Hepatocyte (in vitro differentiated cells): ENCODE measurements at places on chromosomes 4 and X.

DNA sequence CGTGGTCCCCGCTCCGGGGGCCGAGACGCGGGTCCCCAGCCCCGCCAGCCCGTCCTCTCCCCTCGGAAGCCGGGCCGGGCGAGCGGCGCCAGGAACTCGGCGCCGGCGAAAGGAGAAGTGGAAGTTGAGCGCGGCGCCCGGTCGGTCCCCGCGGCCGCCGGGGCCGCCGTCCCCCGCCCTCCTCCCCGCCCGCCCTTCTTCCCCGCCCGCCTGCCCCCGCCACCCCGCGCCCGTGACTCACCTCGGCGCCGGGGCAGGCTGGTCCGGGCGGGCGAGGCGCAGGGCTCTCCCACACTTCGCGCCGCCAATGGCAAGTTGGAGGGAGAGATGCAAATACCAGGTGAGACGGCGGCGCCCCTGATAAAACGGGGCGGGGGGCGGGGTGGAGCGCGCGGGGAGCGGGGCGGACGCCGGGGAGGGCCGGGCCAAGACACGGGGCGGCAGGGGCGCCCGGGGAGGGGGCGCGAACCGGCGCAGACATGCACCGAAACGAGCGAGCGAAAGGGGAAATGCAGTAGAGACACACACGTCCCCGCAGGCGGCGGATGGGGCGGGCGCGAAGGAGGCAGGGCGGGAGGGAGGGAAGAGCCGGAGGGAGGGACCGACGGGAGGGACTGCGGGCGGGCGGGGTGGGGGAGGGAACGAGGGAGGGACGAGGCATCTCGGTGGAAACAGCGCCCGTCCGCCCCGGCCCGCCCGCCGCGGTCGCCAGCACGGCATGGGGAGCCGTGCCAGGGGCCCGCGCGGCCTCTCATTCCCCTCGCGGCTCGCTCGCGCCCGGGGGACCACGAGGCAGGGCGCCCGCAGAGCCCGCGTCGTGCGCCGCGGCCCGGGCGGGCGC is at the start of gene ELF4:
TSS of gene ELF4 (minus strand) at position 119 of the 841 bp plus-strand sequence. CDS start 29,167 bp downstream, outside the sequence.
- peak; percentile 77 for DNase-seq

GRCh38 chr4:10783351-10783750 is 98.8 kb upstream of the CLNK start:
- peak; percentile 40 for DNase-seq

- no peak for DNase-seq
Measured at GRCh38 chr4:136097676-136098075, 1434.6 kb downstream of the PCDH18 start.

- no peak for DNase-seq
Measured at GRCh38 chr4:6298035-6298434, 28.4 kb downstream of the WFS1 start.

DNA sequence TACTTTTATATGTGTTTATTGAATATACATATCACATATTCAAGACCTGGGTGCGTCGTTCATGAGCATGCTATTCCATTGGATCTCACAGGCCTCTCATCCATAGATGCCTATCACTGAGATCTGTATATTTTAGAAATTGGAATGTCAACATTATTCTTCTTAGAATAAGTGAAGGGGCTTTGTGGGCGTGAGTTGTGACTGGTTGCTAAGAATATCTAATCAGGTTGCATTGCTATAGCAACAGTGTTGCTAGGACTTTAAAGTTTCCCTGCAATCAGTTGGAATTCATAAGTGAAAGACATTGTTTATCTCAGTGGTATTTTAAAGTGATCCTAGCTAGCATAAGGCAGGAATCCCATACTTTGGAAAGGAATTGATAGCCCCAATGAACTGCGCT is 36.7 kb upstream of the ANK2 start:
- peak; percentile 8 for DNase-seq

DNA sequence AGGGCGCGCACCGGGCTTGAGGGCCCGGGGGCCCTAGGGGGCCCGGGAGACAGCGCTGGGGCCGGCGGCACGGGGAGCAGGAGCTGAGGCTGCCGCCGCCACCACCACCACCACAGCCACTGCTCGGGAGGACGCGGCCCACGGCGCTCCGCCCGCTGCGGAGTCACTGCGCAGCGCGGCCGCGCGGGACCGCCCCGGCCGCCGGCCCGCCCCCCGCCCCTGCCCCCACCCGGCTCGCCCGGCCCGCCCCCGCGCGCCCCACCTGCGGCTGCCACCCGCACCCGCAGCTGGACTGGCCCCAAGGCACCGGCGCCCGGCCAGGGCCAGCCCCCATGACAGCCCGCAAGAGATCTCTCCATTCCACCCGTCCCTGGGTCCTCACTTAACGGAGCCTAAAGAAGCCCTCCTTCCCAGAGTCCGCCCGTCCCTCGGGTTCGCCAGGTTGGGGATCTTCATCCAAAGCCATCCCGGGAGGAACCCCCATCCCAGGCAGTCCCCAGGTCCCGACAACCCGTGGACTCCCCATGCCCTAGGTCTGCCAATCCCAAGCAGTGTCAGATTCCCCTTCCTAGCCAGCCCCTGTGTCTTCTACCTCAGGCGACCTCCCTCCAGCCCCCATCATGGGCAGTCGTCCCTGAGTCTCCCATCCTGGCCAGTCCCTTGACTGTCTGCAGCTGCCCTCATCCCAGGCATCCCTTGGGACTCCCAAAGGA is 40.0 kb upstream of the IQSEC2 start:
- peak; percentile 26 for DNase-seq

DNA sequence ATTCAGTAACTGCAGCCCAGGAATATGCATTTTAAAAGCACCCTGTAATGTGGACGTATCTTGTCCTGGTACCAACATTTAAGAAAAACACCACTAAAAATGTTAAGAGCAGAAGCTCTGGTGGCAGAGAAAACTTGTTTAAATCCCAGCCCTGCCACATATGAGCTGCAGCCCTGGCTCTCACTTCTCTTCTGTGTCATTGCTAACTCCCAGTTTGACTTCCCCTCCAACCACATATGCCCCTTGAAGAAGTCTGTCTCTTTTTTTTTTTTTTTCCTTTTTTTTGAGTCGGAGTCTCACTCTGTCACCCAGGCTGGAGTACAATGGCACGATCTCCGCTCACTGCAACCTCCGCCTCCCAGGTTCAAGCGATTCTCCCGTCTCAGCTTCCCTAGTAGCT is 14.8 kb downstream of the LHFPL1 start:
- no peak for DNase-seq

- DNase-seq, result no peak
Measured at GRCh38 chrX:153524234-153524633, 6.8 kb downstream of the ATP2B3 start.

- peak; percentile 98 for DNase-seq
Measured at GRCh38 chr4:47914220-47914925, at the start of gene NFXL1. Gene NFXL1 (minus strand): TSS chr4:47914583. CDS start chr4:47914203, 380 bp downstream.

DNA sequence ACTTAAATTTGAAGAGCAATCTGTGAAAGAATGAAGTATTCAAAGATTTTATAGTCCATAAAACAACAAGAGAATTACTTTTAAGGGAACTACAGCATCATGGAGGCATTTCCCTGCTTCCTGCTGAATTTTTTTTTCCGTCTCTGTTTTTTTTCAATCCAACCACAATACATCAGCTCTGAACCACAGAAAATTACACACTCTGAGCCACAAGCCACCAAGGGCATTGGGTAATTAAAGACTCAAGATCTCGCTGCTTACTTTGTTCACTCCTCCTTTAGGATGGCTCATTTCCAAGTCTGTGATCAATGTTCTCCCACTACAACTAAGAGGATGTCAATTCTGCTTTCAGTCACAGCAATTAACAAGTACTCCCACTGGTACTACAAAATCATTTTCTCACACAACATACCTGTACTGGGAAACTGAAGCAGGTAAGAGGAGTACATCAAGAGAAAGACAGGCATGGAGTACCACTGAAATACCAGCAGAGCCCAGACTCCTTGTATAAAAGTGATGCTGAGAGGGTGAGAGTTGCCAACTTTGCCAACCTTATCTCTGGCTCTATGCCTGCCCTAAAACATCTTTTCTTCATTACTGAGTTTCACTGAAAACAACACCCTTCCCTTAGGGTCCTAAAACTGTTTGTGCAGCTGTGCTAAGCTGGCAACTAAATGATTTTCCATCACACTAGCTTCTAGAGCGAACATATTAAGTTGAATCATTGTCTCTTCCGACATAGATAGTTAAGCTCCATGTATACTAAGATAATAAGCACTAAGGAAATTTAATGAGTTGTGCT is 105.8 kb upstream of the MAGEB18 start:
- no peak for DNase-seq

GRCh38 chrX:129804806-129805205 is 25.1 kb downstream of the SASH3 start:
- no peak for DNase-seq

DNA sequence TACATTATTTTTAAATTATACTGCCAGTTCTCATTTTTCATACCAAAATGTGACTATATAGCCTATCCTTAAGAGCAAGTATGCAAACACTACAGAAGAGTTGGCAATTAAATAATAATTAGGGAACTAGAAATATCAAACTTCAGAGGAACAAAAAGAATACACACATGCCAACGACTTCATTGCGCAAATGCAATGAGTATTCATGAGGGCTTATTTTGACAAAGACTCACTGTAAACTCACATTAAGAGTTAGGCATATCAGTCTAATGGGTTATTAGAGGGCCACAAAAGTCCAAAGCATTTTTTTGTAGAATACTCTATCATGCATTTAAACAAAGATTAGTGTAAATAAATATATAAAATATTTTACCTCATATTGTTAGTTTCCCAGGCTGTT is 31.6 kb downstream of the SLC10A7 start:
- DNase-seq, result no peak

DNA sequence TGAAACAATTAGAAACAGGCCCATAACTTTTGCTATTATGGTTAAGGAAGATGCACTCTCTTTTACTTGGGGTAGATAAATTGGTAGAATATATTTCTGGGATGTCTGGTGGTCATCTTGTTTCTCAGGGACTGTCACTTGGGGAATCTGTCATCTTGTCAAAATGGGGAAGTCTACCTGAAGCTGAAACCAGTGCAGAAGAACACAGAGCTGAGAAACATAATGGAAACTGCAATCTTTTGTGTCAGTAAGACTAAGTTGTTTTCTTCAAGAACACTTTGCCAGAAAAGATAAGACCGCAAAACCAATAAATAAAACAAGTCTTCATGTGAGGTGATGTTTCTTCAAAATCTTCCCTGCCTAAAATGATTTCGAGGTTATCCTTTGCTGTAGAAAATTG is 92.0 kb downstream of the NAA11 start:
- DNase-seq, result no peak

DNA sequence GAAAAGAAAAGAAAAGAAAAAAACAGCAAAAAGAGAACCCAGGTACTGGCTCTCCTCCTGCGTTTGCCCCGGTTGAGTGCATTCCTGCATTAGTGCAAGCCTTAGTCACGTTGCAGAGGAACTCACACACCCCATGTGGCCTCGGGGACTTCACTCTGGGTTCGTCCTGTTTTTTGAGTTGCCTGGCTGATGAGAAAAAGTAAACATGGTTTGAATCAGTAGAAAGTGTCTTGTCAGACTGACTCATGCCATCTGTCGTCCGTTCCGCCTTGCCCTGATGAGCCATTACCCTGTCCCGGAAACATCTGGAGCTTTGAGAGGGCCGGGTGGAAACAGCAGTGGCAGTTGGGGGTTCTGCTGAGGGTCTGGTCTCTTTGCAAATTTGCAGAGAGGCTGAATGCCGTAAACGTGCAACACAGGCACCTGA is 16.3 kb downstream of the CD99 start:
- DNase-seq, result peak; percentile 83

DNA sequence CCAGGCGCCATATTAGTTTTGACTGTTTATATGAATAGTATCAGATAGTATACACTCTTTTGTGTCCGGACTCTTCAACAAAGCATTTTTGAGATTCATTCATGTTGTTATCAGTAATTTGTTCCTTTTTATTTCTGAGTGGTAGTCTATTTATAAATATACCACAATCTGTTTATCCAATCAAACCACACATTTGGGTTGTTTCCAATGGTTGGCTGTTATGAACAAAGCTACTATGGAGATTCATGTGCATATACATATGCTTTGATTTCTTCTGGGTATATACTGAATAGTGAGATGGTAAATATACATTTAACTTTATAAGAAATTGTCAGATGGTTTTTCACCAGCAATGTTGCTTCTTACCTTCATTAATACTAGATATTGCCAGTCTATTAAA is 36.8 kb upstream of the TAPT1 start:
- DNase-seq, result no peak
